ENCODE measurements at places on chromosomes 2 and 18. TPM values are rescaled to one million over a fixed set of nuclear protein-coding genes. Genes with fewer than 3 reads are reported as not detected.

The SLC38A11 gene
- 2.9 TPM for total RNA-seq

The CRYGC gene
- not detected for total RNA-seq

The SLC19A3 gene
- 12.4 TPM for total RNA-seq

- H3K4me1 ChIP-seq = no peaks in the 10 kb centered on the region
- no peak overlapping the region for H3K4me3 ChIP-seq
- H3K36me3 ChIP-seq = no peaks in the 10 kb centered on the region
- DNase-seq = no peak
Observed at GRCh38 chr2:56177420-56178220, 6.2 kb upstream of the CCDC85A start.

DNA sequence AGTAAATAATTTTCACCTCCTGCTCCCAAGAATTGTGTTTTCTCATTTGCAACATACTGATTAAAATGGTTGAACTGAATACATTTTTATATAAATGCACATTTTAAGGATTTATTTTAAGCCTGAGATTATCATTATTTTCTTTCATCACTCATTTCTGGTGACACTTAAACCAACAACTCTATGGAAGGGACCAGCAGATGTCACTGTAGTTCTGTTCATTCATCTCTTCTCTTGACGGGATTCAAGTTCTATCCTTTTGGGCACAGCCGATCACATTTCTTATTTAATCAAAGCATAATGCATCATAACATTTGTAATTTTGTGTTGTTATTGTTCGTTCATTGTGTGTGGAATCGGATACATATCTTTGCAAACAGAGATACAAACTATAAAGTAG lies 417.9 kb downstream of the HRH4 start:
- no peak overlapping the region for H3K4me3 ChIP-seq
- H3K27ac ChIP-seq = no peak overlapping the region
- no peak for DNase-seq
- no peaks in the 10 kb centered on the region for H3K4me1 ChIP-seq

All from liver (tissue), 10 donors.